ENCODE measurements at places on chromosomes 3 and 15. TPM values are rescaled to one million over a fixed set of nuclear protein-coding genes. Genes with fewer than 3 reads are reported as not detected.

DNA sequence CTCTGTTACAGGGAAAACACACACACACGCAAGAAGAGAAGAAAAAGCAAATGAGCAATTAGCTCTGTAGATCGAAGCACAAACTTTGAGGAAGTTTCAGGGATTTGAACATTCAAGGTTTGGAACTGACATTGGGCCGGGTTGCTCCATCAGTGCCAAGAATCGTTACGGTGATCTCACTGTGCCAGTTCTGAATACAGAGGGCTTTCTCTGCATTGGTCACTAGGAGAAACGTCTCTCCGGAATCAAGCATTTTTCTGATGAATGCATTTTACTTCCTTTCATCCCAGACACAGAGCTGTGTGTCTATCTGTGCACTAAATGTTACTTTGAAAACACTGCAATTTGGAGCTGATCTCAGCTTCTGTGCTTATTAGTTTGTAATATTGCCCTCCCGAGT, 11.2 kb downstream of the HRH1 start:
- DNase-seq = no peak

DNA sequence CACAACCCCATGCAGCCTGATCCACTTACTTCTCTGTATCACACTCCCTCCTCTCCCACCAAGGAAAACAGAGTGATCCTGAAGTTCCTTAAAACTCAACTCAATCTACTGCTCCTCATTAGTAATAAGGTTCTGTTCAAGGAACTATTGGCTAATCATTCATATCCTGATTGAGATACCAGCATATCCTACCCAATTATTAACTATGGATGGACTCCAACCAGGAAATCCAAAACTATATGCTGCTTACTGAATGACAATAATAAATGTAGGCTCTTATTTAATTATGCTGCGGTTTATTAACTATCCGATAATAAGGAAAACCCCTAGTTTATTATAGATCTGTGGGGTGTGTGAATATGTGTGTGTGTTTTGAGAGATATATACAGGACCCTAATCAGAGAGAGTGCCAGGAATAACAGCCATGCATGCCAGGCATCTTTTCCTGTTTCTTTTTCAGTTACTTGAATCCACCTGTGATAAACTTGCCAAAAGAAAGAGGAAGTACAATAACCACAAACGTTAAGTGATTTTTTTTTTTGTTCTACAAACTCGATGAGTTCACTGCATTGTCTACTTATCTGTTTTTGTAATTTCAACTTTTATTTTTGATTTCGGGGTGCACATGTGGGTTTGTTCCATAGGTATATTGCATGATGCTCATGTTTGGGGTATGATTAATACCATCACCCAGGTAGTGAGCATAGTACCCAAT, 1031.7 kb upstream of the CFAP20DC start:
- DNase-seq = no peak

DNA sequence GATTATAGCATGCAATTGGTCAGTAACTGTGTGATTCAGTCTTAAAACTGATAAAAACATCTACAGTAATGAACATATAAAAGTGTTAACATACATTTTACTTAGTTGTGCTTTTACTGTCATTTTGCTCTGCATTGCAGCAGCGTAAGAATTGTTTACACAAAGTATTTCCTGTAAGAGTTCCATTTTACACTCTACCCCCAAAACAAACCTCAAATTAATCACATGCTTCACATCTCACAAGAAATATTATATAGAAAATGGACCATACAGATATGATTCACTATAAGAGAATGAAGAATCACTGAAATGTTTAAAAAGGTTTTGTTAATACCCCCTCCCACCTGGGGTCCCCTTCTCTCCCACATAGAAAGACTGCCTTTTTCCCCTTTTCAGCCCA, 225.9 kb upstream of the LRRN1 start:
- no peak for DNase-seq

DNA sequence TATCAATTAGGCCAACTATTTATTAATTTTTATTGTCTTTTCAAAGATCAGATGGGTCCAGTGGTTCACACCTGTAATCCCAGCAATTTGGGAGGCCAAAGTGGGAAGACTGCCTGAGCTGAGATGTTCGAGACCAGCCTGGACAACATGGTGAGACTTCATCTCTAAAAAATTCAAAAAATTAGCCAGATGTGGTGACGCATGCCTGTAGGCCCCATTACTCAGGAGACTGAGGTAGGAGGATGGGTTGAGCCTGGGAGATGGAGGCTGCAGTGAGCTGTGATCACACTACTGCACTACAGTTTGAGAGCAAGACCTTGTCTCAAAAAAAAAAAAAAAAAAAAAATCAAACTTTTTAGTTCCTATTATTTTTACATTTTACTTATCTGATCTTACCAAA, 8.2 kb downstream of the AP3S2 start:
- peak; percentile 17 for DNase-seq

The PFN2 gene
- 132 TPM for total RNA-seq
